ENCODE measurements at places on chromosomes 7 and 10. TPM values are rescaled to one million over a fixed set of nuclear protein-coding genes. Genes with fewer than 3 reads are reported as not detected.

DNA sequence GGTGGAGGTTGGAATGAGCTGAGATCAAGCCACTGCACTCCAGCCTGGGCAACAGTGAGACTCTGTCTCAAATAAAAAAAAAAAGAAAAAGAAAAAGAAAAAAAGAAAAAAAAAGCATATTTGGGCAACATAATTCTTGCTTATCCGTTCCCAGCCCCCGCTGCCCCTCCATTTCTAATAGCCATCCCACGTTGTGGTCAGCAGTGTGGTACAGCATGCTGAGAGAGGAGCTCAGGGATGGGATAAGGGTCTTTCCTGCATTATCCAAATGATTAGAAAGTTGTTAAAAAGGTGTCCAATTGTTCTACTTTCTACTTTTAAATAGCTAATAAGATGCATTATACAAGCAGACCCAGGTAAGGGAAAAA lies 104.9 kb upstream of the ZNF92 start:
- no peak for DNase-seq

DNA sequence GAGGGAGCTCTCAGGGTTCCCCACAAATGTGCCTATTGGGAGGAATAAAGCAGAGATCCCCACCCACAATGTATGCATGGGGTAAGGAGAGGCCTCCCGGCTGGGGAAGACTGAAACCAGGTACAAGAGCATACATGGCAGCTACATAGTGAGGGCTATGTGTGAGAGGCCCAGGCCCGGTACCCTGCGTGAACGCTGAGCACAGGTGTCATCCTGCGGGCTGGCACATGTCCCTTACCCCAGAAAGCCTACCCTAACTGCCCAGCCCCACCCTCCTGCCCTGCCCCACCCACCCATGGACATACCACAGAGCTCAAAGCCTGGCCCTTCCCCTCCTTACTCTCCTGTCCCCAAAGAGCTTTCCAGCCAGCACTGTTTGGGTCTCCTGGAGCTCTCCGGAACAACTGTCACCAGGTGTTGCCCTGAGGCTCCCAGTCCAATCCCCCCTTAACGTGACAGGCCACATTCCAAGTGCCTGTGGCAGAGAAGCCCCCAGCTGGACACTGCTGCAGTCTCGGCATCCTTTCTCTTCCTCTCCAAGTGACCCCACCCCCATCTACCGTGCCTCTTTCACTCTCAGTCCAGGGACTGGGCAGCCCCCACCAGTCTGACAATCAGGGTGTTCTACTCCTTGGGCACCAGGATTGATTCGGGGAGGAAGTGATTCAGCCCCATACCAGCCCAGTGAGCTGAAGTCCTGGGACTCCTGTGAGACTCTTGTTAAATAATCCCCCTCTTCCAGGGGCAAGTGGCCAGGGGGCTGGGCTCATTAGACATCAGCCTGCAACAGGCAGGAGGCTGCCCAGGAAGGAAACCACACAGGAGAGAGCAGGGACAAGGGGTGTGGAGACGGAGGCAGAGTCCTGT lies 19.6 kb downstream of the GRID1 start:
- DNase-seq = no peak

The AGAP9 gene
- total RNA-seq = 4.2 TPM

DNA sequence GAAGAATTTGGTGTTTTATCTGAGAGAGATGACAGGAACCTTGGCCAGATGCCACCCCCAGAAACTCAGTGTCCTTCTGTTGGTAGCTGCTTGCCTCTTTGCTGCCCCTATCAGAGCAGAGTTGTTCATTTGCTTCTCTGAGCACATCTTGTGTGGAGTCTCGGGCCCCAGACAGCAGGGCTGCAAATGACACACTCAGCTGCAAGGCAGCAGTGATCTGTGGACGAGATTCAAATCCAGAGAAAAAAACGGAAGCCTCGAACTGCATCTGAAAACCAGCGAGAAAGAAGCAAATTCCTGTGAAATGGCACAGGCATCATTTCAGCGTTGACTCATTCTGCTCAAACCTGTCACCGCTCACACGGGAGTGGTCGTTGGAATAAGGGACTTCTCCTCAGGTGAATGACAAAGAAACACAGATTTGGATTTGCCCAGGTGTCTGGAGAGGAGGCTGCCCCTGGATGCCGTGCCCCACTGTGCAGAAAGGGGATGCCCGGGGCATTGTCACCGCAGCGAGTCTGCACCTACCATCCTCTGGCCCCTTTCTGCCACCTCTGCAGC lies 144.7 kb downstream of the PFKFB3 start:
- no peak for DNase-seq

The VWA2 gene
- not detected for total RNA-seq

- no peak for DNase-seq
Observed at GRCh38 chr7:158603773-158604755, 16.4 kb upstream of the PTPRN2 start.

The DRGX gene
- not detected for total RNA-seq

The GHRHR gene
- total RNA-seq = not detected
